ENCODE measurements at places on chromosomes 4 and X.

DNA sequence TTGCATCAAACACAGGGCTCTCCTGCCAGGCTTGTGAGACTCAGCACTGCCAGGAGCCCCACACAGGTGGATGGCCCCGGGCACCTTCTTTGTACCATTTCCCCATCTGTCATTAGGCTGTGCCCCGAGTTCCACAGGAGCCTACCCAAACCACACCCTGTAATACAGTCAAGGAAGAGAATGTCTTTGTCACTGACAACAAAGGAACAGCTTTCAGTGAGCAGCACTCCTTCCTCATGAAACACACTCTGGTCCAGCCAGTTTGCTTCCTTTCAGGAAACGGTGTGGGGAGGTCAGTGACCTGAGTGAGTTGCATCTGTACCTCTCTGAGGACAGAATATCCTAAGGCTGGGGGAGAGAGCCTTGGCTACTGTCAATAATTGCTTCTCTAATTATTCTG, 53.7 kb downstream of the LNX1 start:
- no peak for DNase-seq

- DNase-seq = no peak
These were observed 76.1 kb downstream of the ARHGAP6 start for GRCh38 chrX:11589641-11590040.

- no peak for DNase-seq
These were observed 30.9 kb downstream of the CD38 start for GRCh38 chr4:15809058-15809457.

- DNase-seq = no peak
These were observed 120.6 kb downstream of the ZNF827 start for GRCh38 chr4:145818011-145818410.

DNA sequence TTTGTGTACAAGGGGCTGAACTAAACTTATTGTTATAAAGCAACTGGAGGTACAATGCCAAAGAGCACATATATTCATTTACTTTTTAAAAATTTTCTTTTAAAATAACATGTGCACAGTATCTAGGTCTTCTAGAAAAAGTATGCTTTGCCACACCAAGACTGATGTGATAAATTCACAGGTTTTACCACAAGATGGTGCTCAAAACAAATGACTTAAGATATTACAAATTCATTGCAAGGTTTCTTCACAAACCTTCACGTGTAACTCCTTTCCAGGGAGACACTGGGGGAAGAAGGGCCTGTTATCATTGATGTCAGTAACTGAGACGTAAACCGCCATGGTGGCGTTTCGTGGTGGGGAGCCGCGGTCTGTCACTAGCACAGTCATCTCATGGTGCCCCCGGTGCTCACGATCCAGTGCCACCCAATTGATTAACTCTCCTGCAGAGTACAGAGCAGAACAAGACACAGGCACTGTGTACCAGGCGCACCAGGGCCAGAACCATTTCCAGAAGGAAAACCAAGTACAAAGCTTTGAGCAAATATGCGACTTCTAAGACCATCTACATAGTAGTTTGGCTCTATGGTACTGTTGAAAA, 162.2 kb downstream of the DCHS2 start:
- DNase-seq = no peak

GRCh38 chrX:132025041-132025440, 1.9 kb downstream of the STK26 start:
- no peak for DNase-seq

GRCh38 chr4:52659722-52660261, 691 bp upstream of the USP46 start:
- no peak for DNase-seq

- no peak for DNase-seq
These were observed 26.4 kb downstream of the DHRSX start for GRCh38 chrX:2474280-2474962.

GRCh38 chr4:26420438-26420837, 69.8 kb downstream of the CCKAR start:
- no peak for DNase-seq

- no peak for DNase-seq
These were observed 893 bp upstream of the GAB3 start for GRCh38 chrX:154751669-154752271.

- no peak for DNase-seq
These were observed 69.5 kb downstream of the SHROOM2 start for GRCh38 chrX:9855561-9856283.

- DNase-seq = no peak
These were observed 358 bp downstream of the FGFBP1 start for GRCh38 chr4:15938182-15938581.

DNA sequence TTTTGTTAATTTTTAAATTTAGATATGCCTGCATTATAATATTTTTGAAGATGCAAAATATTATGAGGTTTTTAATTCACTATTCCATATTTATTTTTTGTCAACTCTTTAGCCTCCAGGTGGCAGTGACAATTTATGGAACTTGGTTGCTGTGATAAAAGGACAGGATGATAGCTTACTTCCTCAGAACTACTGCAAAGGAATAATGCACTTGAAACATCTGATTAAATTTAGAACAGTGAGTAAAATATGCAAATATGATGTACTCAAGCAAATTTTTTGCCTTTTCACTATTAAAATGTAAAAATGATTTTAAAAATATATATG, 45.1 kb downstream of the SPATA4 start:
- DNase-seq = no peak

GRCh38 chrX:6856471-6856870, 291.0 kb upstream of the STS start:
- no peak for DNase-seq

- no peak for DNase-seq
These were observed 2.1 kb downstream of the GSTCD start for GRCh38 chr4:105710678-105711077.

DNA sequence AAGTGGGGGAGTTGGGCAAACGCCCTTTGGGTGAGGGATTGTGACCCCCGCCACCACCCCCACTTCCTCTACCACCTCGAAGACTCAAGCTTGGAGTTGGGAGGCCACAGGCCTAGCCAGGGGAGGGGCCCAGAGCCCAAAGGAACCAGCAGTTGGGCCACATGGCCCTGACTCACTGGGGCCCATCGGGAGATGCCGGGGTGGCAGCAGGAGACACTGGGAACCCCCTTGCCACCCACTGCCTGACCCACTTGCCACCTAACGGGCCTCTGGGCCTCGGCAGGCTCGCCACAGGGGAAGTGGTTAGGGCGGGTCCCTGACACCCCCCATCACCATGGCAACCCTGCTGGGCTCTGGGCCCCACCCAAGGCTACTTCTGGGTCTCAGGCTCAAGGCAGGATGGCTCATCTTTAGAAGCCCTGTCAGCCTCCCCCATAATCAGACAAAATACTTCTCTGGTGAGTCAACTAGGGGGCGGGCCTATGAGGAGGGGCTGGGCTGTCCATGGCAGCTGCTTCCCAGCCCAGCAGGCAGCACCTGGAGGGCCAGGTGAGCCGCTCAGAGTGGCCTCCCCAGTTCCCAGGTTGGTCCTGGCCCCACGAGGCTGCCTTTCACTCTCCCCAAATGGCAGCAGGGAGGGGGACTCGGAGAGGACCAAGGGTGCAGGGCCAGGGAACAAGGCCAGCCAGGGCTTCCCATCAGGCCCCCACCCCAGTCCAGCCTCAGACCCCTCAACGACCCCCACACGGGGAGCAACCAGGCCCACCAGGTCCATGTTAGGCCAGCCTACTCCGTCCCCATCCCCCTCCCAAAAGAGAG, 5.6 kb downstream of the FLNA start:
- peak; percentile 93 for DNase-seq

DNA sequence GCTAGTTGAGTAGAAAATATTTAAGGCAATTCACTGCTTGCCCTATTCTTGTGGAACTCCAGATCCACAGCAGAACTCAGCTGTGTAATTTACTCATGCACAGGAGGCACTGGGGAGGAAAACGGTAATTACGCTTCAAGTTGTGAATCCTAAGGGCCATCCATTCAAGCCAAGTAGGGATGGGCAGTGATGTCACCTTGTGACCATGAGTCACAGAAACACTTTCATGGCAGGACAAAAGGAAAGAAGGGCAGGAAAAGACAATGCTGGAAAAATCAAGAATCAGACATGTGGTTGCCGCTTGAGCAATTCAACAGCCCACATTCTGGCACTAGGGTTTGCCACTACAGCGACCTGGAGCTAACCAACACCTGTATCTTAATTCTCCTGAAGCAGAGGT, 1.4 kb downstream of the PAQR3 start:
- DNase-seq = no peak

DNA sequence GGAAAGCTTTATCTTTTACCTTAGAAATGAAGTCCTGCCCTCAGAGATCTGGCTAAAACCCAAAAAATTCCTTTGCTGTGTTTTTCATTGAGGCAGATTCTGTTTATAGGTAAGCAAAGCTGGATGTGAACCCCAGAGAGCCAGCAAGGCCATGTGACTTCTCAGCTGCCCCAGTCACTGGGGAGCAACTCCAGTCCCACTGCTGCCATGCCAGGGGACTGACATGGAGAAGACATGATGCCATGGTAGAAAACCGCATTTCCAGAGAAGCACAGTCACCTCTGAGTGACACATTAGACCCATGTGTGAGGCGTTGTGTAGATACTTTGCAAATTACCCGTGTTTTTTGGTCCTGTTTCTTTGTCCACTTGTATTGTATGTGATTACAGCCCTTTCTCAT, 45.4 kb downstream of the PTTG2 start:
- DNase-seq = no peak

DNA sequence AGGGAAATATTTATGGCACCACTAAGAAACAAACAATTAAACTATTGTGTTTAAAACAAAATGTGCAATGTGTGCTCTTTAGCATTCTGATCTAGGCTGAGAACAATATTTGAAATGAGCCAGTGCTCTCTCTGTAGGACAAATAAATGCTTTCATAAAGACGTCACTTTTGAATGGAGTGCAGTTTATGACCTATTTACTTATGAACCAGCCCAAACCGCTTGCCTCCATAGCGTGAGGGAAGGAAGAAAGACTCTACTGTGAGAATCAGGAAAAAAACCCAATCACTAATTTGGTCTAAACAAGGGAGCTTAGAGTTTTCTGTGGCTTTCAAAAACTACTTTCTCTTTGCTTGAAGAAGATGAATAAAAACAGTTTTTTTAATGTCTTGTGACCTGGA, 39.4 kb downstream of the SAT1 start:
- no peak for DNase-seq

GRCh38 chr4:78323439-78323838, 228.1 kb upstream of the ANXA3 start:
- DNase-seq = no peak
